ENCODE measurements at places on chromosomes 1 and 21.

DNA sequence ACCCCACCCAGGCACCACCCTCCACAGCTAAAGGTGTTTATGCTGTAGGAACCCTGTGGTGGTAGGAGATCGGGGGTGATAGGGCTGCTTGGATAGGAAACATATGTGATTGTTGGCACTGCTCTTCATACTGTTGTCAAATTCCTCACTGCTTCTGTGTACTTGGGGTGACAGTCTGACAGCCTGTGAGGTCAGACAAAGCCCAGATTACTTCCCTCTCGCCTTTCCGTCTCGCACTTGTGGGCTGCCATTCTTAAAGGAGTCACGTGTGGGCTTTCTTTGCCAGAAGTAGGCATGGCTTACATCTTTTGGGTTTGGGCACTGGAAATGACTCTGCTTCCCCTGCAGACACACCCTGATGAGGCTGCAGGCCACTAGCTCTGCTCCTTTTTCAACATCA is 363.8 kb downstream of the DISC1 start:
- no peak for DNase-seq

DNA sequence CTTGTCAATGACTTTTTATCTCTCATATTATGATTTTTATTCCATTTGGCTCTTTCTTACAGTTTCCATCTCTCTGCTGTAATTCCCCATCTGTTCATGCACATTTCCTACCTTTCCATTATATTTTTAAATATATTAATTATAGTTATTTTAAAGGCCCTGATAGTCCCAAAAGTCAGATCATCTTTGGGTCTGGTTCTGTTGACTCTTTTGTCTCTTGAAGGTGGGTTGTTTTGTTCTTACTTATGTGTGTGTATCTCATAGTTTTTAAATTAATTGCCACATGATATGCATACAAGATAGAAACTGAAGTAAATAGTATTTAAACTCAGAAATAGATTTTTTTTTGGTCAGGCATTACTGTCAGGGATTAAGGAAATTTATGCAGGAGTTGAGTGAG is 178.0 kb upstream of the AJAP1 start:
- no peak for DNase-seq

GRCh38 chr21:35051287-35051818 is 2.3 kb upstream of the RUNX1 start:
- DNase-seq, result no peak

DNA sequence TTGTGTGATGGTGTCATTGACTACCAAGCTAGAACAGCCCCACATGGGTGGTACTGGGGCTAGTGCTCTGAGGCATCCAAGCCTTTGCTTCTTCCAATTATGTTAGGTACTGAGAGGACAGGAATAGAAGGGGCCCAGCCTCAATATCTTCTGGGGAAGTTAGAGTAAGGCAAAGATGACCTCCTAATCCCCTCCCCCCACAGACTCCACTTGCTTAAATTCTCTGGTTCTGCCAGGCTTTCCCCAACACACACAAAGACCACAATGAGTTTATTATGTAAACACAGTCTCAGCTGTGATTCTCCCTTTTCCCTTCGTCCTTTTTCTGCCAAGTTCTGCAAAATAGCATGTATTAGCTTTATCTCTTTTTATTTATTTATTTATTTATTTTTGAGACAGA is 3.1 kb upstream of the TACSTD2 start:
- no peak for DNase-seq

Measured in forelimb muscle (tissue), 1 donor.